Activated CD4-positive, alpha-beta T cell treated with anti-CD3 and anti-CD28 coated beads, Interleukin-10, Interleukin-2, amounts not matched to agents 100 ng/mL and 50 ng/mL, durations not matched to agents 16 hours and 8 hours (primary cell): ENCODE measurements at places on chromosomes 5 and 9.

- no peak for DNase-seq
Measured at GRCh38 chr5:59264639-59265245, 628.8 kb downstream of the PDE4D start.

DNA sequence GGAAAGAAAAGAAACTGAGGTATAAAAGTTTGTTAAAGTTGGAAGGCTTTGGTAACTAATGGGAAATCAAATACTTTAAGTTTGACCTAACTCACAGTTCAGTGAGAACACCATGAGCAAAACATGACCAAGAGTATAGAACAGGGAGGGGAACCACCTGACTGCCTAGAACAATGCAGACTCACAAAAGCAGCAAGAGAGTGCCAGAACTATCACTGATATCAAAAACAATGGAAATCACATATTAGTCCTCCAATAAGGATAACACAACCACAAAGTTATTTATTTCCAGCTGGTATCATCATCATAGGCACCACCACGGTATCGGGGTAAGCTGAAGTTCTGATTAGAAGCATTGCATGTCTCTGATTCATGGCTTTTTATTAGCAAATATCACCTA is 77.5 kb downstream of the TRPM6 start:
- DNase-seq: no peak

- no peak for DNase-seq
Measured at GRCh38 chr9:14349447-14350348, 35.8 kb upstream of the NFIB start.

GRCh38 chr9:76688471-76689238 is 75.6 kb upstream of the PCA3 start:
- DNase-seq: no peak

GRCh38 chr9:136028760-136029470 is 66.2 kb downstream of the NACC2 start:
- no peak for DNase-seq

DNA sequence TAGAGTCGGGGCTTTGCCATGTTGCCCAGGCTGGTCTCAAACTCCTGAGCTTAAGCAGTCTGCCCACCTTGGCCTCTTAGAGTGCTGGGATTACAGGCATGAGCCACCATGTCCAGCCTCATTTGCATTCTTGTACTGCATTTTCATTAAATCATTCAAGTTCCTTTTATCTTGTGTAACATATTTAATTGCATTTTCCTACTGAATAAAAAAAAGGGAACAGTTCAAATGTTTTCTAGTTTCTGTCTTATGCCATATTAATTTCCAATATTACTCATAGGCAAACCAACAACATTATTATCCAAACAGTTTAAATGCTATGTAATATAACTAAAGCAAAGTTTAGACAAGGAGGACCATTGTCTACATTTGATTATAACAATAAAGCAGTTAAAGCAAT is 6.1 kb downstream of the SLC31A1 start:
- no peak for DNase-seq

DNA sequence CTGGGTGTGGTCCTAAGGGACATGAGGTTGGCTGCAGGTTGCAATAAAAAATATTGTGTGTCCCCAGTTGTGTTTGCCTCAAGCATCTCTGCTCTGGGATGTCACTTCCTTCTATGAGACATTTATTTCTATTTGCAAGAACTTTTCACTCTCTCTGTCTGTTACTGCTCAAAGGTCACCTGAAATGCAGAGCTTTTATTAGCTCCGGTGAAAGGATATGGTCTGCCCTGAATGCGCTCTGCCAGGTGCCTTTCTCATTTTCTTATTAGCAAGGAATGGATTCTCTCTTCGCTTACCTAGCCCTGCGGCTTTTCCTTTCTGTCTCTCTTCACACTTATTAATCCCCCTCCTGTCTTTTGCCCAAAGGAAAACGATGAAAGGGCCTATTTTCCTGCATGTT is 526.1 kb downstream of the TMEM38B start:
- DNase-seq: no peak

DNA sequence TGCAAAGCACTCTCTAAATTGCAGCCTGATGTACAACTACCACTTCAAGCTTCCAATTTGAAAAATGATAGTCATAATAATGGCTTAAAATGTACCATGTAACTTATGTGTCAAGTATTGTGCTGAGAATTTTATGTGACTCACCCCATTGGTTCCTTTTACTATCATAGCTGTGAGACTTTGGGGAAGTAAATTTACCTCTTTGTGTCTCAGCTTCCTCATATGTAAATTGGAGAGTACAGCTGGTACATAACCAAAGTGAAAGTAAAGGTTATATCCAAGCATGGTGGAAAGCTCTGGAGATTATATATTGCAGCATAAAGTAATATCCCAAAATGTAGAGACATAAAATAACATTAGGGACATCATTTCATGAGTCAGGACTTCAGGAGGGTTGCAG is 2200.4 kb upstream of the C9orf72 start:
- no peak for DNase-seq

DNA sequence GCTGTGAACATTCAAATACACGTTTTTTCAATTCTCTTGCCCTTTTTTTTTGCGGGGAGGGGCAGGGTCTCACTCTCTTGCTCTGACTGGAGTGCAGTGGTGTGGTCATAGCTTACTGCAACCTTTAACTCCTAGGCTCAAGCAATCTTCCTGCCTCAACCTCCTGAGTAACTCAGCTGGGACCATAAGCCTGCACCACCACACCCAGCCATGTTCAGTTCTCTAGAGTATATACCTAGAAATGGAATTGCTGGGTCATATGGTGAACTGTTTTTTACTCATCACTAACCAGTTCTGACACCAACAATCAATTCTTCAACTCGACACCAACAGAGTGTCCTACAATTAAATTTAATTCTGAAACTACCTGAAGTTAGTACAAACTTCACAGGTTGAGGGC is 85.5 kb upstream of the ZNF169 start:
- peak; percentile 91 for DNase-seq

GRCh38 chr9:72674961-72675360 is 153.6 kb downstream of the TMC1 start:
- no peak for DNase-seq

GRCh38 chr5:137615171-137615775 is 116.1 kb upstream of the SPOCK1 start:
- no peak for DNase-seq

DNA sequence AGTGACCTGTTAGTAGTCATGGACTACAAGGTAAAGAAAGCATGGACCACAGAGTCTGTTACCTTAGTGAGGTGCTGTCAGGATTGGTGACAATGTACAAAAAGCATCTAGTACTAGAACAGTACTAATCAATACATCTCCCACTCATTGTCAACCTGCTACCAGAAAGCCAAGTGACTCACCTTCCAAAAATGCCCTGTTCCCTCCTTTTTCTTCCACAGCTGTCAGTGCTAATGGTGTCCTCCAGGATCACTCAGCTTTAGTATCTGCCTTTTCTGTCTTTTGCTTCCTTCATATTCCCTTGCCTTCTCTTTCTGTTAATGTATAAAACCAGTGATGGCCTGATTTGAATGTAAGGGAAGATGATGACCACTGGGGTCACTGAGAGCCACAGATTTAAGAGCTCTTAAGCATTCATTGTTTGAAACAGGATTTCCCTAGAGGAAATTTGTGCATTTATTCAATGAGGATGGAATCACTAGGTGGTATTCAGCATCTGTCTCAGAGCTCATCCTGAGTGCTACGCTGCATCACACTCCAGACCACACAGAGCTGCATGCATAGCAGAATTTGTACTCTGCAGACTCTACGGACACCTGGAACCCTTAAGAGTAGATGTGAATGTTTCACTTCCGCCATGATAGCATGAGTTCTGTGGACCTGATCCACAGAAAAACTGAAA is 71.0 kb downstream of the SV2C start:
- no peak for DNase-seq

DNA sequence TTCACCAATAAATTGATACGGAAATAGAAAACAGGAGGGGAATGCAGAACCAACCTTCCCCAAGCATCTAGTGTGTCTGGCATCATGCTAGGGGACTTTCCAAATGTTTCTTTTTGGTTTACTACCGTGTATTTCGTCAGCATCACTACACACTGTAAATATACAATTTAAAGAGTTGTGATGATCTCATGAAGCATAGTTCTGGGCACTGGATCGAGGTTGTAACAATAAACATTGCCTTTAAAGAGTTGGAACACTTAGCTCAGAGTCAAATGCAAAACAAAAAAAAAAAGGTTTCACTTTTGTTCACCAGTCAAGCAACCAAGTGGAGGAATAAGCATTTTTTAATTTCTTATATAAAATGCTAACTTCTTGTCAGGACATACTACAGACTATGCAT is 2.9 kb upstream of the SCAI start:
- no peak for DNase-seq

DNA sequence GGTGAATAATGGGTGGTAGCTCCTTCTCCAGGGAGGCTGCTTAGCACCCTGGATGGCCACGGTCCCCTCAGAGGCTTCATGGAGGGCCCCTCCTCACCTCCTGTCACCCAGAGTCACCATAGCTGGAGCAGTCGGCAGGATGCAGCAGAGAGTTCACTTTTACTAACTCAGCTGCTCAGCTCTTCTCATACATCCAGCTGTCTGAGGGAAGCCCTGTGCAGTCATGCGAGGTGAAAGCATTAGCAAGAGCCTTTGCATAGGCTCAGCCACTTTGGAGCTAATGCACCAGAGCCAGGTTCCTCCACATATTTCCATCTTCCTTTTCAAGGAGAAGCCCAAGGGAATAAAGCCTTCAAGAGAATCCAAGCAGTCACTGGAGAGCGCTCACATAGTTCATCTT is 499.2 kb downstream of the BNC2 start:
- DNase-seq: no peak

- no peak for DNase-seq
Measured at GRCh38 chr5:111999286-111999685, 242.3 kb upstream of the NREP start.

- peak; percentile 89 for DNase-seq
Measured at GRCh38 chr5:40405996-40406740, 273.5 kb upstream of the PTGER4 start.

DNA sequence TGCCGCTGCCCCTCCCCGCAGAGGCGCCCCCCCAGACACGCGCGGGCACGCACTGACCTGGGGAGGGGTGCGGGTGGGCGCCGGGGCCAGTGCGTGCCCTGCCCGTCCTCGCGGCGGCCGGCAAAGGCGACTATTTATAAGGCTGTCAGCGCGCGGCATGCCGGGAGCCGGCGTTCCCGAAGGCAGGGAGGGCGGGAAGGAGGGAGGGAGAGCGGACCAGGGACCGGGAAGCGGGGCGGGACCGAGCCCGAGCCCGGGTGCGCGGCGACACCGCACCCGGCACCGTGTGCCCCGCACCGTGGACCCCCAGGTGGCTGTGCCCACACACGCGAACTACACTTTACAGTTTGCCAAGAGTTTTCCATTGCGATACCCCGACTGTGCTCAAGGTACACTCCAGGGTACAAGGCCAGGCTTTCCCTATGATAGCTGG is at the start of gene AK1:
Gene AK1, minus strand, starts transcription at position 110 of the 433 bp plus-strand sequence. CDS start 3,058 bp downstream, outside the sequence.
- DNase-seq: no peak

GRCh38 chr9:84385386-84386040 is 45.0 kb upstream of the SLC28A3 start:
- no peak for DNase-seq

- DNase-seq: no peak
Measured at GRCh38 chr9:79763671-79764285, 192.0 kb downstream of the TLE4 start.

DNA sequence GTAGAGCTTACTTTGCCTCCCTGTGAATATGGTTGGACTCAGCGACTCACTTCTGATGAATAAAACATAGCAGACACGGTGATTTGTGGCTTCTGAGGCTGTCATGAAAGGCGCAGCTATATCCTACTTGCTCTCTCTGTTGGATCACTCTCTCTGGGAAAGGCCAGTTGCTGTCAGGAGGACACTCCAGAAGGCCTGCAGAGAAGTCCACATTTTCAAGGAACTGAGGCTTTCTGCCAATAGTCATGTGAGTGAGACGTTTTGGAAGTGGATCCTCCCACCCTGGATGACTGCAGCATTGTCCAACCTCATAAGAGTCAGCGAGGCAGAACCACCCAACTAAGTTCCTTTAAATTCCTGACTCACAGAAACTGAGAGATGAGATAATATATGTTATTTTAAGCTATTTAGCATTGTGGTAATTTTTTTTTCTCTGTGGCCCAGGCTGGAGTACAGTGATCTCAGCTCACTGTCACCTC is 156.0 kb upstream of the MAST4 start:
- DNase-seq: peak; percentile 39

DNA sequence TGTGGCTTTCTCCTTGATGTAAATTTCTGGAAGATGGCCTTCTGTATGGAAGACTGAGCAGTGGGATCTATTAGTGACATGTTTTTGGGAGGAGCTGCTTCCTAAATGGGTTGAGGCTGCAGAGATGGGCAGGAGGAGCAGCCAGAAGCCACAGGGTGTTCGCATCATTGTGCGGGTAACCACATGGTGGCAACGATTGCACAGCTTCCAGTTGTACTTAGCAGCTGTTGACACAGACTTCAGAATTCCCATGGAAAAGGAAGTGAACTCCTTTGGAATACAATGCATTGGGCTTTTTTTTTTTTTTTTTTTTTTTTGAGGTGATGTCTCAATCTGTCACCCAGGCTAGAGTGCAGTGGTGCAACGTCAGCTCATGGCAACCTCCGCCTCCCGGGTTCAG is 297.3 kb downstream of the NR3C1 start:
- DNase-seq: no peak

DNA sequence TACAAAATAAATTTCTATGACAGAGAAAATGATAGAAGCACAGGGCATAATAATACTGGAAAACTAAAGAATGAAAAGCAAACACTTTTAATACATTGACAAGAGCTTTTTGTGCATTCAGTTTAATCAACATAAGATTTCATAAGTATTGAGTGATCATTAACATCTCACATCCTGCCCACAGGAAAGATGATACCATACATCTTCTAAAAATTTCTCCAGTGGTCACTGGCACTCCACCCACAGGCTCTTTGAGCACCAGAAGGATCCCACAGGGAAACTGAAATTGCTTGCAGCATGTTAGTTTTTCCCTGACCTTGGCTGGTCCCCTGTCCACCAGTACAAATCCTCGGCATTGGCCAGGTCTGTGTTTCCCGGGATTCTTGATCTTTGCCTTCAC is 186.0 kb downstream of the CEMIP2 start:
- no peak for DNase-seq

DNA sequence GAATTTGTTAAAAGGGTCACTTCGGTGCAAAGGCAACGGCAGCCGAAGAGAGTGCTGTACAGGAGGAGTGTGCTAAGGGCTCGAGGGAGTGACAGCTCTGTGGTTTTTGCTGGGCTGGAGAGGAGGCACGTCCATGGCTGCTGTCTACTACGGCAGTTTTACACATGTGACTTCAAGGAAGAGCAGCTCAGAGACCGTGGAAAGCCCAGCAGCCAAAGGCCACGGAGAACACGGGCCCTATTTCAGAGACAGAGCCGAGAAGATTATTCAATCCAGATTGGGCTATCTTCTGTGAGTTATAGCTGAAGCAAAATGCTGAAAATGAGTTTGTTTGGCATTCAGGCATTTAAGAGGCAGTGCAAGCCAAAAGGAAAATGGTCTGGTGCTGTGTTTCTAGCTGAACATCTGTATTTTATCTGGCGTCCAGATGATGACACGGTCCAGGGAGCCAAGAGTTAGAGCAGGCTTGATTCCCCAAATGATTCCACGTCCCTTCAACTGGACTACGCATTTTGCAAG is 96.4 kb downstream of the RFK start:
- no peak for DNase-seq

GRCh38 chr5:173472164-173472563 is 143.9 kb upstream of the STC2 start:
- DNase-seq: no peak
